ENCODE measurements at places on chromosomes 1 and 21. TPM values are rescaled to one million over a fixed set of nuclear protein-coding genes. Genes with fewer than 3 reads are reported as not detected.

- no peaks in the 10 kb centered on the region for H3K27me3 ChIP-seq
- H3K27ac ChIP-seq: no peak overlapping the region
- no peaks in the 10 kb centered on the region for H3K4me1 ChIP-seq
- H3K36me3 ChIP-seq: peaks cover 50% of the 10 kb centered on the region
- DNase-seq: no peak
These were observed 27.3 kb upstream of the ACTA1 start for GRCh38 chr1:229461032-229461668.

- H3K27me3 ChIP-seq: peaks cover 44% of the 10 kb centered on the region
- DNase-seq: no peak
- H3K4me1 ChIP-seq: no peaks in the 10 kb centered on the region
- H3K4me3 ChIP-seq: no peak overlapping the region
- no peak overlapping the region for H3K27ac ChIP-seq
These were observed 328.5 kb downstream of the FAM72C start for GRCh38 chr1:143643148-143643885.

The RGSL1 gene
- not detected for total RNA-seq

DNA sequence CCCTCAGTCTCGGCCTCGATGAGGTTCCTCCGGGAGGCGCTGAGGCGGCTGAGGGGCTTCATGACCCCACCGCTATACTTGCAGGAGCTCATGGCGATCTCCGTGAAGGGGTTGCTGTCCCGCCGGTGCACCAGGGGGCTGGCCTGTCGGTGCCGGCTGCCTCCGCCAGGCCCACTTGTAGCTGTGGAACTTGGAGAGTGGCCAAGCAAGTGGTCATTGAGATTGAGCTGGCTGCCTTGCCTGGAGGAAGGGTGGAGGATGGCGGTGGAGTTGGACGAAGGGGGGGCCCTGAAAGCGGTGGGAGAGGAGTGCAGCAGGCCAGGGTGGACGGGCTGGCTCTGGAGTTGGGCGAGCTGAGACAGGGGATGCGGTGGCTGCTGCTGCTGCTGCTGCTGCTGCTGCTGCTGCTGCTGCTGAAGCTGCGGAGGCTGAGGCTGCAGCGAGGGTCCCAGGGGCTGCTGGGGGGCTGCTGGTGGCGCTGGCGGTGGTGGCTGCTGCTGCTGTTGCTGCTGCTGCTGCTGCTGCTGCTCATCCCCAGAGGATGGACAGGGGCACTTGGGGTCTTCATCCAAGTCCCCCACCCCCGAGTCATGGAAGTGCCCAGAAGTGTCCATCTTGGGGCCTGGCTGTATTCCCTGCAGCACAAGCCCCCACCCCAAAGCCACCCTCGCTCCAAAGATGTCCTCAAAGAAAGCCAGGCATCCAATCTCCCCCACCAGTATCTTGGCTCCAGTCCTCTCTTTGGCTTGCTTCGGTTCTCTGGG lies 548 bp downstream of the KCNN3 start:
- peaks cover 44% of the 10 kb centered on the region for H3K4me1 ChIP-seq
- no peak overlapping the region for H3K27ac ChIP-seq
- H3K36me3 ChIP-seq: no peaks in the 10 kb centered on the region

- H3K4me1 ChIP-seq: peaks cover 24% of the 10 kb centered on the region
- no peaks in the 10 kb centered on the region for H3K36me3 ChIP-seq
- H3K27me3 ChIP-seq: no peaks in the 10 kb centered on the region
- H3K27ac ChIP-seq: no peak overlapping the region
- no peak overlapping the region for H3K4me3 ChIP-seq
These were observed 5.9 kb downstream of the ITLN1 start for GRCh38 chr1:160879056-160879455.

DNA sequence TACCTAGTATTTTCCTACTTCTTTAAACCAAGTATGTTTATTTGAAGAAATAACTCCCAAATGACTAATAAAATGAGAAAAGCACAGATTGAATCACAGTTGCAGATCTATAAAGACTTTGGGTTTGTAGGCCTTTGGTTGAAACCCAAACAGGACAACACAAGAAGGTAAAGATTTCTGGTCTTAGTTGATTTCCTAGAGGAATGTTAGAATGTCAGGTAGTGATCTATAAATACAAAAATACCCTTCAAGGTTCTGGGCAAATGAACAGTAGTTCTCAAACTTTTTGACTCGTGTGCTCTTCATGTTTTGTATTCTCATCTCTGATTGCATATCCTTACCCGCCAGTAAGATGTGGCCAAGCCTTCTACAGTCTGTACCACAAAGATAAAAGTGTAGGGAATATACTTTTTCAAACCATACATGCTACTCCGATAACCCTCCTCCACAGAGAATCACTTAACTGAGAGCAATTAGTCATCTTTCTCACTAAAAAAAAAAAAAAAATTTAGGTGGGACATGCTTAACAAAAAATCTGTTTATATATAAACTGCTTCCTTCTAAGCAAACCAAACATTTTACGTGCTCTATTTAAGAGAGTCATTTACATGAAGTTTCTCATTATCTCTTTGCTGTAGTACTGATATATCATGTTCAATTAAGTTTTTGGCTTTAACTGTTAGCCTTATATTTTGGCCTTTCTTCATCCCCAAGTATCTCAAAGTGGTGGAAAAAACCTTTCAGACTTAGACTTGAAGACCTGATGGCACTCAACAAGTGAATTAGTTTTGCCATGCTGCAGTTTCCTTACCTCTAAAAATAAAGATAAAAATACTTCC lies 36.0 kb downstream of the CNIH4 start:
- H3K27ac ChIP-seq: peak overlapping the region; percentile 77
- peaks cover 44% of the 10 kb centered on the region for H3K4me1 ChIP-seq
- no peak for DNase-seq
- H3K4me3 ChIP-seq: no peak overlapping the region

The KLHL20 gene
- total RNA-seq: 11.1 TPM

DNA sequence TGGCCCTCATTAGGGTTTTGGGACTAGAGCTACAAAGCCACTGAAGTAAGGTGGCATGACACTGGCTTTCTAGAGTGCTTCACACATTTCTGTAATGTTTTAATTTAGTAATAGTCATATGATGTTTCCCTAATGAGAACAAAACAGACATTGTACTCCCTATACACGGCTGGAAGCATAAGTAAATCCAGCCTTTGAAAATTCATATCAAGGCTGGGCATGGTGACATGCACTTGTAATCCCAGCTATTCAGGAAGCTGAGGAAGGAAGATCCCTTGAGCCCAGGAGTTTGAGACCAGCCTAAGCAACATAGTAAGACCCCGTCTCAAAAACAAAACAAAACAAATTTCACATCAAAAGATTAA lies 7.4 kb downstream of the USP48 start:
- no peaks in the 10 kb centered on the region for H3K27me3 ChIP-seq
- no peak for DNase-seq
- no peak overlapping the region for H3K4me3 ChIP-seq

The CHI3L2 gene
- total RNA-seq: 12.7 TPM

GRCh38 chr1:181497870-181498269 lies 14.6 kb downstream of the CACNA1E start:
- no peak for DNase-seq
- no peak overlapping the region for H3K4me3 ChIP-seq
- H3K27me3 ChIP-seq: peaks cover 7% of the 10 kb centered on the region
- no peaks in the 10 kb centered on the region for H3K36me3 ChIP-seq

DNA sequence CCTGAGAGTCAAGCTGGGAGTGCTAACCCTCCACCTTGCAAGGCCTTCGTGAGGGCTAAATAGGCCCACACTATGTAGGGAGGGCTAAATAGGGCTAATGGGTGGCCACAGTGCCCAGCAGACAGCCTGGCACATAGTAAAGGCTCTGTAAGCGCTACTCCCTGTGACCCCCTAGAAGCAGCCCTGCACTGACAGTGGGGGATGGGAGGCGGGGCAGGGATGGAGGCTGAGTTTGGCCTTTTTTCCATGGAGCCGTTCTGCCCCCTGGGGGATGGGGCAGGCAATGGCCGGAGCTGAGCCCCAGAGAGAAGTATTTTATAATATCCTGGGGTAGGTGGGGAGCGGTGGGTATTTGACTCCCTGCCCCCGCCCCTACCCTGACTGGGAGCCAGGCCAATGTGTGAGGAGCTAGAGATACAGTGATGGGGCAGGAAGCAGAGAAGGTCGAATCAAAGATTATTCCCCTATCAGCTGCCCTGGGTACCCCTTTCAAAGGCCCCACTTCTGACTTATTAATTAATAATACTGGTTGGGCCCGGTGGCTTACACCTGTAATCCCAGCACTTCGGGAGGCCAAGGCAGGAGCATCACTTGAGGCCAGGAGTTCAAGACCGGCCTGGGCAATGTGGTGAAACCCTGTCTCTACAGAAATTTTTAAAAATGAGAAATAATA lies 42.3 kb downstream of the LACTBL1 start:
- peak; percentile 57 for DNase-seq
- H3K4me1 ChIP-seq: no peaks in the 10 kb centered on the region
- H3K36me3 ChIP-seq: no peaks in the 10 kb centered on the region
- H3K4me3 ChIP-seq: no peak overlapping the region
- H3K27ac ChIP-seq: no peak overlapping the region

DNA sequence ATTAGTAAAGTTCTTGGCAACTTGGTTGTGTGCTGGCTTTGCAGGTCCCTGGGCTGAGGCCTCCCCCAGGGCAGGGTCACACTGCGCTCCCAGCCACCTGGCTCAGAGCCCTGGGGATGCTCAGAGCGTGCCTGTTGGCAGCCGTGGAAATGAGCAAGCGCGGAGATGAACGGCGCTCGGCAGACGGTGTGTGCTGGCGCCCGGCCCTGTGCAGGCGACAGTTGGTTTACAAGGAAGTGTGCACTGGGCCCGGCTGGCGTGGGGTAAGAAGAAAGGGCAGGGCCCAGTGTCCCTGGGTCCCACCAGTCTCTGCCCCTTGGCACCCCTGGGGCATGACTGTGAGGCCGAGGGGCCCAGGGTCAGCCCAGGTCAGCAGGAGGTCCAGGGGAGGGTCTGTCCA lies 25.7 kb upstream of the PEX10 start:
- no peak overlapping the region for H3K4me3 ChIP-seq
- H3K36me3 ChIP-seq: no peaks in the 10 kb centered on the region
- H3K27ac ChIP-seq: no peak overlapping the region
- peaks cover 4% of the 10 kb centered on the region for H3K27me3 ChIP-seq
- no peaks in the 10 kb centered on the region for H3K4me1 ChIP-seq
- DNase-seq: no peak

- no peaks in the 10 kb centered on the region for H3K36me3 ChIP-seq
- DNase-seq: peak; percentile 25
- H3K4me1 ChIP-seq: peaks cover 16% of the 10 kb centered on the region
- no peak overlapping the region for H3K4me3 ChIP-seq
- H3K27me3 ChIP-seq: peaks cover 4% of the 10 kb centered on the region
- no peak overlapping the region for H3K27ac ChIP-seq
These were observed 73.1 kb upstream of the USP24 start for GRCh38 chr1:55288245-55288644.

The RBP7 gene
- total RNA-seq: not detected

GRCh38 chr1:53561503-53562105 lies 102.4 kb downstream of the DMRTB1 start:
- H3K4me1 ChIP-seq: peaks cover 18% of the 10 kb centered on the region
- H3K27ac ChIP-seq: peak overlapping the region; percentile 33
- H3K4me3 ChIP-seq: no peak overlapping the region
- peaks cover 17% of the 10 kb centered on the region for H3K27me3 ChIP-seq

DNA sequence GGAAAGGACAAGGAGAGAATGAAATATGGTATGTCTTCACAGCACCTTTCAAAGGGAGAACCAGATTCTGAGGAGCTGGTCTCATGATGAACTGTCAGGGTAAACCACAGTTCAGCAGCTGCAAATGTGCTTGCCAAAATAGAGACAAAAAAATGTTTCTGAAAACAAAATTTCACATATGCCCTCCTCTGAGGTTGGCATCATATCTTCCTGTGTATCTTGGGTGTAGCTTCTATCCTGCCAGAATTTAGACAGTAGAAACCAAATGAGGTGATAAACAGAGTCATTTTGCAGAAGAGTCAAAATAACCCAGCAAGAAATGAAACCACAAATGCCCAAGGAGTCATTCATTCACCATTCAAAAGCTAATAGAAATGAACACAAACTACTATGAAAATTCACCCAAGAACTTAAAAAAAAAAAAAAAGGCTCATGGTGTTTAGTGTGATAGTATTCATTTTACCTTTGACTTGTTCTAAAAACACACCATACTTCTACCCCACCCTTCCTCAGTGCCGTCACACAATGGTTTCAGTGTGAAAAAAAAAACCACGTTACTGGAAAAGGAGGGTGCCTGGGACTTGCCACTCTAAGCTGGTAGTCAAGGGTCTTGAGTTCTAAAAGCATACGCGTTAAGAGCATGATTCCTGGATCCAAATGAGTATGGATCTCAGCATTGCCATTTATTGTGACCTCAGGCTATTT lies 18.5 kb downstream of the SELL start:
- peaks cover 62% of the 10 kb centered on the region for H3K36me3 ChIP-seq
- H3K27ac ChIP-seq: peak overlapping the region; percentile 95
- no peaks in the 10 kb centered on the region for H3K27me3 ChIP-seq
- peaks cover 93% of the 10 kb centered on the region for H3K4me1 ChIP-seq
- H3K4me3 ChIP-seq: peak overlapping the region; percentile 57

DNA sequence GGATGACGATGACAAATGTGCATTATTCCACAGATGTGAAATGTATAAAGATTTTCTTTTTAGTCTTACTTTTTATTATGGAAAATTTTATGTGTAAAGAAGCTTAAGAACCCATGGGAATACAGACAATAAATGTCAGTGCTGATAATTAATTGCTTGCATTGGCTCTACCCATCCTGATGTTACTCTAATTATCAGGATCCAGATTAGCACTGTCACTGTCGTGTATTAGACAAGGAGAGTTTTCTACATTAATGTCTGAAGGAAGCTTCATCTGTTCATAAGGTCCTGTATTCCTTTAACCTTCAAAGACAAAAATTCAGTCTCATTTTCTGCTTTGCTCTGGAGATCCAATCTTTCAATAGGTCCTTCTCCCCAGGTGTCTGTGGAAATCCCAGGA lies 259.1 kb upstream of the ADAMTS5 start:
- no peak overlapping the region for H3K27ac ChIP-seq
- no peaks in the 10 kb centered on the region for H3K4me1 ChIP-seq
- DNase-seq: no peak
- no peaks in the 10 kb centered on the region for H3K36me3 ChIP-seq

GRCh38 chr1:64378826-64379225 lies 91.1 kb upstream of the CACHD1 start:
- H3K27me3 ChIP-seq: peaks cover 2% of the 10 kb centered on the region
- no peaks in the 10 kb centered on the region for H3K36me3 ChIP-seq
- no peak for DNase-seq

The PITHD1 gene
- total RNA-seq: 64.1 TPM

- H3K27ac ChIP-seq: no peak overlapping the region
- peaks cover 7% of the 10 kb centered on the region for H3K27me3 ChIP-seq
- H3K36me3 ChIP-seq: no peaks in the 10 kb centered on the region
- H3K4me1 ChIP-seq: no peaks in the 10 kb centered on the region
These were observed 85.5 kb downstream of the DDAH1 start for GRCh38 chr1:85379203-85380136.

GRCh38 chr1:209646558-209646957 lies 5.7 kb downstream of the LAMB3 start:
- peaks cover 31% of the 10 kb centered on the region for H3K4me1 ChIP-seq
- H3K36me3 ChIP-seq: no peaks in the 10 kb centered on the region
- no peak for DNase-seq
- no peaks in the 10 kb centered on the region for H3K27me3 ChIP-seq
- no peak overlapping the region for H3K4me3 ChIP-seq
- no peak overlapping the region for H3K27ac ChIP-seq

The GSTM2 gene
- total RNA-seq: 23.9 TPM

- H3K27me3 ChIP-seq: peaks cover 10% of the 10 kb centered on the region
- DNase-seq: no peak
- peaks cover 3% of the 10 kb centered on the region for H3K4me1 ChIP-seq
- no peak overlapping the region for H3K27ac ChIP-seq
- no peak overlapping the region for H3K4me3 ChIP-seq
These were observed 1.5 kb upstream of the AKNAD1 start for GRCh38 chr1:108858230-108858950.

- H3K4me1 ChIP-seq: peaks cover 11% of the 10 kb centered on the region
- no peak overlapping the region for H3K4me3 ChIP-seq
- H3K27me3 ChIP-seq: no peaks in the 10 kb centered on the region
- peak overlapping the region; percentile 76 for H3K27ac ChIP-seq
These were observed 19.6 kb upstream of the NADK start for GRCh38 chr1:1797731-1798341.
